ENCODE measurements at places on chromosomes 3 and 15.

GRCh38 chr3:167787440-167787839, 51.9 kb downstream of the SERPINI1 start:
- DNase-seq = no peak
- no peaks in the 10 kb centered on the region for H3K36me3 ChIP-seq
- no peak overlapping the region for H3K27ac ChIP-seq
- no peak overlapping the region for H3K4me3 ChIP-seq
- H3K27me3 ChIP-seq = no peaks in the 10 kb centered on the region

DNA sequence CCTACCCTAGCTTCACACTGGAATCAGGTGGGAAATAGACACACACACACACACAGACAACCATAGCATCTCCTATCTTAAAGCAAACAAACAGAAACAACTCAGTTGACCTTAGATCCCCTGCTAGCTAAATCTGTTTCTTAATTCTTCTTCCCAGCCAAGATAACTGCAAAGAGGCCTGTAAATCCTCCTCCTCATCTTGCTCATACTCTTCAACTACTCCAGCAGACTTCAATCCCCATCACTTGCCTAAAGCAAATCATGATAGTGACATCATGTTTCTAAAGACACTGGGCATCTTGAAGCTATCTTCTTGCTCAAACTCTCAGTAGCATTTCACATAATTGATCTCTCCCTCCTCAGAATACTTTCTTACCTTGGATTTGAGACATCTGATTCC, 303.0 kb downstream of the RBMS3 start:
- H3K4me3 ChIP-seq = no peak overlapping the region
- no peak overlapping the region for H3K27ac ChIP-seq
- no peaks in the 10 kb centered on the region for H3K27me3 ChIP-seq
- no peaks in the 10 kb centered on the region for H3K36me3 ChIP-seq
- DNase-seq = no peak

DNA sequence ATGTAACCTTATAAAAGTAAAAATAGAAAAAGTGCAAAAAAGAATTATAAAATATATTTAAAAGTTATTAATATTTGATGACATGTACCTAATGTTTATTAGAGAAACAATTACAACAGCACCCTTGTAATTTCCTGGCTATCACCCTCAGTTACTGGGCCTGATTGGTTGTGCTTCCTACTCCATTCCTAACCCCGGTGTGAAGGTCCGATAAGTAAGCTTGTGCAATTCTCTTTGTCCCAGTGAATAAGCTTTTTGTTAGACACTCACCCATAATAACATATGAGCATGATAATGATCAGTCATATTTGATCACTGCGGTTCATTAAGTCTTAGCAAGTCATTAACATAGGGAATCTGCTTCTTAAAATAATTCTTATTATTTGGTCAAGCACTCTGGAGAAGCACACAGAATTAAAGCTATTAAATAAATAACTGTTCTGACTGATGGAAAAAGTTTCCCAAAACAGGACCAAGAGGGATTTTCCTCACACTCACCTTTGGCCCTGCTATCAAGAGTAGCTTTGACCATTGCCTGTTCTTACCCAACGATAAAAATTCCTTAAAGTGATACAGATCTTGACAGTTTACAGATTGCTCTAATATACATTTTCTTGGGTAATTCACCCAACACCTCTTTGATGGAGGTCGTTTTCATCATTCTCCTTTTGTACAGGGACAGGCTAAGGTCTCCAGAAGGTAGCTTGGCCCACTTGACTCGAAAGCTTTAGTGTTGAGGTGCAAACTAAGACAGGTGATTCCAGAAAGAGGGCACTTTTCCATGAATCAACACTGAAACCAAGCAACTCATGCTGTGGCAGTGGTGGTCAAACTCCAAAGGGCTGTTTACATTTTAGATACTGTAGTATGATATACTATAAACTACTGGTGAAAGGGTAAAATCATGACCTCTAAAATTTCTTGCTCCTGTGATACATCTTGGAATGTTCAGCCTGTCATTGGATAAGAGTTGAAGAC, 543.0 kb upstream of the KCNMB2 start:
- H3K27ac ChIP-seq = no peak overlapping the region
- no peaks in the 10 kb centered on the region for H3K27me3 ChIP-seq
- H3K4me1 ChIP-seq = no peaks in the 10 kb centered on the region
- no peak overlapping the region for H3K4me3 ChIP-seq

DNA sequence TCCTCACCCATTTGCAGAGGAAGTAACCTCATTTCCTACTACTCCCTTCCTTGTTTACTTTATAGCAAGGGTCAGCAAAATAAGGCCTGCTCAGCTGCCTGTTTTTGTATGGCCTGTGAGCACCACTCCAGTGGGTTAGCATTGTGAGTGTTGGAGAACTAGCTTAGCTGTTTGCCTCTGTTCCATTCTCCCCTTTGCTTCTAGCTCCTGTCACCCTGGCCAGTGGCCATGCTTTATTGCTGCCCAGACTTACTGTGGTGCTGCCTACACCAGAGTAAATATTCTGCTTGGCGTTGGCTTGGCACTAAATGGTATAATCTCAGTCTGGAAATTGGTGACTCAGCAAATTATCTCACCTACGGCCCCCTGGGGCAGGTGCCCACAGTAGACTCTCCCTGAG, 8.8 kb downstream of the PDCD6IP start:
- DNase-seq = no peak
- H3K4me3 ChIP-seq = no peak overlapping the region
- peaks cover 7% of the 10 kb centered on the region for H3K4me1 ChIP-seq
- no peaks in the 10 kb centered on the region for H3K27me3 ChIP-seq
- no peak overlapping the region for H3K27ac ChIP-seq

- no peaks in the 10 kb centered on the region for H3K4me1 ChIP-seq
- no peaks in the 10 kb centered on the region for H3K27me3 ChIP-seq
- no peak for DNase-seq
- no peak overlapping the region for H3K4me3 ChIP-seq
Observed at GRCh38 chr15:82788496-82788895, 17.4 kb downstream of the FSD2 start.
